ENCODE measurements at places on chromosomes 1 and 21.

DNA sequence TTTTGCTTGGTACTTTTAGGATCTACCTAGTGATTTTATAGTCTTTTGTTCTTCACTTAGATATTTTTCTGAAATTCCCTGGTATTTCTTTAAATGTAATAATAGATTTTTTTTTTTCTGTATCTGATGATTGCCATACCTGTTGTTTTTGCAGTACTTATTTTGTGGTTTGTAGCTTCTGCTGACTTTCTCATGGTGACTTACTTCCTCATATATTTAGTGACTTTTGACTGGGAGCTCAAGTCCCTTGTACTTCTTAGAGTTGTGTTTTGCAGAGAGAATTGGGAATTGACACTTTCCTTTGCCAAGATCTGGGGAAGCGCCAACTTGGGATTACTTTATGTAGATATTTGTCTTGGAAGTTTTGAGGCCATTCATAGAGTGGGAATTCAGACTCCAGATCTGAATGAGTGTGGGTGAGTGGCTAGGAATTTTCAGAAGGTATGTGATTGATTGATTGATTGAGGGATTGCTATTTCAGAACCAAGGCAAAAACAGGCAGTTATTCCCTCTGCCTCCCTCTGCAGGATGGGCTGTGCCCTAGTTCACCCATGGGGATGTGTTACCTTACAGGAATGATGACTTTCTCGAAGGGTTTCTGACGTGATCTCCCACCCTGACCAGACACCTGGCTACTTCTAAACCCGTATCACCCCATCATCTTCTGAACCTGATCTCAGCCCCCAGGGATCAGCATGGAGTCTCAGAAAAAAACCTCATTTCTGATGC, 219.5 kb downstream of the URB2 start:
- DNase-seq: no peak

DNA sequence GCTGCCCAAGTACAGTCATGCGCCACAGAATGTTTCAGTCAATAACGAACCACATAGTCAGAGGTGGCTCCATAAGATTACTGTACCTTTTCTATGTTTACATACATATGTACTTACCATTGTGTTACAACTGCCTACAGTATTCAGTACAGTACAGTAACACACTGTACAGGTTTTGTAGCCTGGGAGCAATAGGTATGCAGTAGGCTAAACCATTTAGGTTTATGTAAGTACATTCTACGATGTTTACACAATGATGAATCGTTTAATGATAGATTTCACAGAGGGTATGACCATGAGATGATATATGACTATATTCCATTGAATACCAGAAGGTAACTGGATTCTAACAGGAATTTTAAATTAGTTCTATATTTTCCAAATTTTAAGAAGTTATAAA, 10.5 kb downstream of the YY1AP1 start:
- no peak for DNase-seq

DNA sequence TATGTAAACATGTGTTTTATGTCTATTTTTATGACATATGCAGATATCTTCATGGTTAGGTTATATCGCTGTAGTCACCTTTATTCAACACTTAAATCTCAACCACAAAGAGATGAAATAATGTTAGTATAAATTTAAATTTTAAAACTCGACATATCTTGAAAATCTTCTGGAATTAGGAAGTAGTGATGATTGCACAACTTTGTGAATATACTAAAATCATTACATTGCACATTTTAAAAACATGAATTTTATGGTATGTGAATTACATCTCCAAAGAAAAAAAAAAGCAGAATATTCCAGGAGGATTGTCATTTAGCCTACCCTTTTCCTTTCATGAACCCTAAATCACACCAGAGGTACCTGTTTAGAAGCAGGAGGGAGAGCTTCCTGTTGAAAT, 39.4 kb upstream of the CACYBP start:
- no peak for DNase-seq

- no peak for DNase-seq
These were observed 110.7 kb downstream of the ST6GALNAC3 start for GRCh38 chr1:76185207-76185606.

DNA sequence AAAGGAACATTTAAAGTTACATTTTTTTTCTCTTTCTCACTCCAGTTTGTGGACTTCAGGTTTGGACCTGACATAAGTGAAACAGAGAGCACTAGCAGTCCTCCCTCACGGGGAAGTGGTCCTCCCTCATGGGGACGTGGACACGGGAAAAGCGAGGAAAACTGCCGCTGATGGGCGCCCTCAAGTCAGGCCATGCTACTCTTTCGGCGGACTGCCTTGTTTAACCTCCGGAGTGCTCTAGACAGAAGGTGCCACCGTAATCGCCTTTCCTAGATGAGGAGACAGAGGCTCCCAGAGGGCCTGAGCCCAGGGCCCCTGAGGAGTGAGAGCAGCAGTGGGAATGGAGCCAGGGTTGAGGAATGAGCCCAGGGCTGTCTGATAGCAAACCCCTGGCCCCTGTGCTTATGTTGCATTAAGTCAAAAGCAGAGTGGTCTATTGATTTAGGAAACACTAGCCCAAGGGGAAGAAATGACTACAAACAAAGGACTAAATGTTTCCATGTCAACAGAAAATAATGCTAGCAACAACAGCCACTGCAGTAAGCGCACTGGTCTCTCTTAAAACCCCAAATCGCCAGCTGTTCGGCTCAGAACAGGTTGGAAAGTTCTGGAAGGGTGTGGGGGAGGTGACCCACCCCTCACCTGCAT, 84.1 kb downstream of the DMRTB1 start:
- no peak for DNase-seq

DNA sequence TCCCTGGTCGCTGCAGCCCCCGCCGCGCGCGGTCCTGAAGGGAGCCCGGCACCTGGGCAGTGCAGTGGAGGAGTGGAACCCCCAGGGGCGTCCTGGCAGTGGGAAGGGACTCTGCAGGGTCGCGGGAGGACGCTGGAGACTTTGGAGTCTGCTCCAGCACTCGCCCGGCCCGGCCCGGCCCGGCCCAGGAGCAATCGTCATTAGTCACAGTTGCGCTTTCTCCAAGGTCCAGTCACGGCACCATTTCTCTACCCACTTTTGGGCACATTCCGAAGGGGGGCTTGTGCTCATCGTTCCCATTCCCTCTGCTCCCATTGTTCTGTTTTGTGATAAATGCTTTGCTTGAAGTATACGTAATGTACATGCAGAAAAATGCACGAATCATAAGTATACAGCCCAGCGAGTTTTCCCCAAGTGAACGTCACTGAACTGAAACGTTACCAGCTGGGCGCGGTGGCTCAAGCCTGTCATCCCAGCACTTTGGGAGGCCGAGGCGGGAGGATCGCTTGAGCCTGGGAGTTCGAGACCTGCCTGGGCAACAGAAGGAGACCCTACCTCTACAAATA, 999 bp downstream of the THAP3 start:
- DNase-seq: no peak

- DNase-seq: no peak
These were observed 10.8 kb upstream of the ANGPTL7 start for GRCh38 chr1:11178021-11179015.

DNA sequence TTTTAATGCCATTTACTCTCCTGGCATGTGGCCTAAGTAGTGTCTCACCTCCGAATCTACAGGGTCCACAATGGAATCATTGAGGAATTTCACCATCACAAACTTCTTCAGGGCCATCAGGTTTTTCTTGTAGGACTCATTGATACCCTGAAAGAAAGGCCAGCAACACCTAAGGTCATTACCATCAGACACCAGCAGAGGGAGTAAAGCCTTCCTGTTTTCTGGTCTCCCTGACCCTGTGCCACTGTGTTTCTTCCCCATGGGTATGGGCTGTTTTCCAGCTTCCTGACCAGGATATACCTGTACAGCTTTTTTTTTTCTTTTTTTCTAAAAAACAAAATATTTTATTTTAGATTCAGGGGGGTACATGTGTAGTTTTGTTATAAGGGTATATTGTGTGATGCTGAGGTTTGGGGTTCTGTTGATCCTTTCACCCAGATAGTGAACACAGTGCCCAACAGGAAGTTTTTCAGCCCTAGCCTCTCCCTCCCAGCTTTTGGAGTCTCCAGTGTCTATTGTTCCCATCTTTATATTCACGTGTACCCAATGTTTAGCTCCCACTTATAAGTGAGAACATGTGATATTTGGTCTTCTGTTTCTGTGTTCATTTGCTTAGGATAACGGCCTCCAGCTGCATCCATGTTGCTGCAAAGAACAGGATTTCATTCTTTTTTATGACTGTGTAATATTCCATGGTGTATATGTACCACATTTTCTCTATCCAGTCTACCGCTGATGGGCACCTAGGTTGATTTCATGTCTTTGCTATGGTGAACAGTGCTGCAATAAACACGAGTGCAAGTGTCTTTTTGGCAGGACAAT, 18.3 kb downstream of the PPT1 start:
- DNase-seq: peak; percentile 17

DNA sequence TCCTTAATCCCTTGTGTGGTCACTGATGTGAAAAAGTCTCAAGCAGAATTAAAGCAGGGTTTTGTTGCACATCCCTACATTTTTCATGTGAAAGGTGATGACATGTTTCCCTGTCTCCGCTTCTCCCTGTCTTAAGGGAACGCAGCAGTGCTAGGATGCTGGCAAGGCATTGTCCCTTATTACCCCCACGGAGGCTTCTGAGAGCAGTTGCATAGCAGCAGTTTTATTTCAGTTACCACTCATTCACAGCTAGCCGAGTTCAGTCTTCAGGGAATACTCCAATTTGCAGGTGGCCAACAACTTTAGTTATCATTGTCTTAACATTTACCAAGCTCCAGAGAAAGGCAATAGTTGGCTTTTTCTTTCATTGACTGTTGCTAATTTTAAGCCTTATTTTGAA, 89.1 kb downstream of the CLEC20A start:
- no peak for DNase-seq

GRCh38 chr1:190168893-190169280, 308.8 kb downstream of the BRINP3 start:
- DNase-seq: no peak

DNA sequence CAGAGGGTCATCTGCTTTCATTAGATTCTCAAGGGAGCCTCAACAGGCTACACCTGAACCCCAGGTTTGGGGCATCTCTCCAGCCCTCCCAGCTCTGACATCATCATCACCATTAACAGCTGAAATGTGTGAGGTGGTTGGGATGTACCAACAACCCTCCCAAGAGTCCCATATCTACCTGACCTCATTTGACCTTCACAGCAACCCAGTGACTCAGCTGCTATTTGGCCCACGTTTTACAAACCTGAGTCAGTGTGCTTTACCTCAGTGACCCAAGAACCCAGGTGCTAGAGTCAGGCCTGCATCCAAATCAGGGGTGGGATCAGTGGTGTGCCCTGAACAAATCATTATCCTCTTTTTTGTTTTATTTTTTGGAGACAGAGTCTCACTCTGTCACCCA, 53.3 kb upstream of the TINAGL1 start:
- DNase-seq: no peak

GRCh38 chr1:203695116-203695515, 68.5 kb downstream of the ATP2B4 start:
- DNase-seq: no peak

DNA sequence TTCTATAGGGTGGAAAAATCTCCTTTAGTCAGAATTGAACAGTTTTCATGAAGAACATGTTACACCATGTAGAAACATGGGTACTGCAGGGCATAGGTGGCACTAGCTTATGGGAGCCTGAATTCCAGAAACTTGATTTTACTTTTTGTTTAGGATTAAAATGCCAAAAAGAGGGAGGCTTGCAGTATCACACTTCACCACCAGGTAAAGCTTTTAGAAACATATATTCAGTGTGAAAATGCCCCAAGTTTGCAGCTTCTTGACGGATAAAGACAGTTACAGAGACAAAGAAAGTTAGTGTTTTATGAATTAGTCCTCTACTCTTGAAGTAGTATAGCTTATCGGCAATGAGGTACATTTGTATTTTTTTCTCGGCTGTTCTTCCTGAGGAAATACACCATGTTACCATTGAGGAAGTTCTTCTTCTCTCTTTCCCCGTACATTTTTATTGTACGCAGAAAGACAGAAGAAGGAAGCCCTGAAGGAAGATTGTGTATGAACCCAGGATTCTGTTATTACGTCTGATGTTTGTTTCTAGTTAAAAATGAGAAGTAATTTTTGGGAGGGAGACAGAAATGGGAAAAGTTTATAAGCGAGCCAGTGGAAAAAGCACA, 66.1 kb downstream of the PBX1 start:
- DNase-seq: no peak

DNA sequence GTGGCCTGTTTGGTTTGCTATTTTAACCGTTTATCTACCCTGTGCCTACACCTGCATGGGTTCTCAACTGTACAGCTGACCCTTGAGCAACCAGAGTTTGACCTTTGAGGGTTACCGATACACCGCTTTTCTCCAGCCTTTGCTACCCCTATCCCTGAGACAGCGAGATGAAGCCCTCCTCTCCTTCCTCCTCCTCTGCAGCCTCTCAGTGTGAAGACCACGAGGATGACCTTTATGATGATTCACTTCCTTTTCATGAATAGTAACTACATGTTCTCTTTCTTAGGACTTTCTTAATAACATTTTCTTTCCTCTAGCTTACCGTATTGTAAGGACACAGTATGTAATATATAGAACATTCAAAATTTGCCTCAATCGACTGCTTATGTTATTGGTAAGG, 14.5 kb upstream of the RNF187 start:
- no peak for DNase-seq

- no peak for DNase-seq
These were observed 42.0 kb downstream of the COLGALT2 start for GRCh38 chr1:183995322-183996039.

- no peak for DNase-seq
These were observed 104.7 kb downstream of the SNX7 start for GRCh38 chr1:98766255-98766654.

- no peak for DNase-seq
These were observed 91.1 kb upstream of the TLR5 start for GRCh38 chr1:223234170-223234514.

- DNase-seq: no peak
These were observed 225.6 kb upstream of the FGGY start for GRCh38 chr1:59071289-59071688.

DNA sequence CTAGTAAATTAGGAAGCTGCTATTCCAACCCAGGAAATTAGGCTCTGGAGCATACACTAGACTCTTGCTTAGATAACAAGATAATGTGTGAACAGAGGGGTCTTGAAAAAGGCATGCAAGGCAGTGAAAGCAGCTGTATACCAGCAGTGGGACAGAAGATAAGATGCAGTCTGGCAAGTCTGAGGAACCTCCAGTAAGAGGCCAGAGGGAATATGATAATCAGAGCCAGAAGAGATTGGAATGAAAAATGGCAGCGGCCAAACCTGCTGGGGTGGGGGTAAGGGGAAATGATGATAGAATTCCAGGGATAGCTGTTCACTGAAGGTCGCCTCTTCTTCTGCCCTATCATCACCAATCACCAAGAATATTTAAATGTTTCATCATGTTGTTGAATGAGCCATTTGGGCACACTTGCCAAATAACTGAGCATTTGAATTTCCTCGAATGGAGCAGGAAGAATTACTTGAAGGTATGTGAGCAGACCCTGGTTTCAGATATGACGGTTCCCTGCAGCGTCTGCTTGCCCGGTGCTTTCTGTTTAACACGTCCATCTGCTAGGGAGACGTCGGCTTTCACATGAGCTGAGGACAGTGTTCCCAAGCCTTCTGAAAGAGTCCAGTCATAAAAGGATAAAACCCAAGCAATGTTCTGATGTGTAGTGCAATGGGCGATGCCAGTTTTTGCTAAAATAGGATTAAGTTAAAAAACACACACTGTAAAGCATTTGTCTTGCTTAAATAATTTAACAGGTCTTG, 173.3 kb downstream of the RWDD3 start:
- DNase-seq: no peak

All from T-helper 2 cell treated with Interferon-gamma antibody and Interleukin-4, amounts not matched to agents 5 μg/mL and 100 μg/mL, for 36 hours (primary cell).